ENCODE measurements at places on chromosomes 7 and 10. TPM values are rescaled to one million over a fixed set of nuclear protein-coding genes. Genes with fewer than 3 reads are reported as not detected.

GRCh38 chr7:156496363-156496769 is 144.2 kb upstream of the RNF32 start:
- no peak overlapping the region for H3K27ac ChIP-seq
- no peak for DNase-seq
- no peaks in the 10 kb centered on the region for H3K27me3 ChIP-seq
- H3K36me3 ChIP-seq = no peaks in the 10 kb centered on the region
- H3K4me3 ChIP-seq = no peak overlapping the region

GRCh38 chr10:28137907-28138880 is 139.3 kb upstream of the ODAD2 start:
- peak; percentile 84 for DNase-seq
- peaks cover 14% of the 10 kb centered on the region for H3K4me1 ChIP-seq
- H3K4me3 ChIP-seq = no peak overlapping the region
- H3K27me3 ChIP-seq = no peaks in the 10 kb centered on the region

DNA sequence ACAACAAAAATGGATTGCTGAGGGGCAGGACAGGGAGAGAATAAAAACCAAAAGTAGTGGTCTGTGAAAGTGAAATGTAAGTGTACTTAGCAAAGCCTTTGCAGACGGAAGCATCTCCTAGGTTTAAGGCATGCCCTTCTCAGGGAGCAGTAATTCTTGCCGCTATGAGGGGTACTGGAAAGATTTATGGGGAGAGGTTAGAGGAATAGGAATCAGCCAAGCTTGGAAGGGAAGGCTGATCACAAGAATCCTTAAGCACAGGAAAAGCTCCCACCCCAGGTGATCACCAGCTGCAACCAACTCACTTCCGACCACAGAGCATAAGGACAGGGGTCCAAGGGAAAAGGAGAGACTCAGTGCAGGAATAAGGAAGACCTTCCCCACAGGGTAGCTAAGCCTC is 10.3 kb downstream of the GFRA1 start:
- no peak overlapping the region for H3K4me3 ChIP-seq
- H3K27me3 ChIP-seq = no peaks in the 10 kb centered on the region
- DNase-seq = no peak
- no peaks in the 10 kb centered on the region for H3K36me3 ChIP-seq
- no peaks in the 10 kb centered on the region for H3K4me1 ChIP-seq
- H3K27ac ChIP-seq = no peak overlapping the region

DNA sequence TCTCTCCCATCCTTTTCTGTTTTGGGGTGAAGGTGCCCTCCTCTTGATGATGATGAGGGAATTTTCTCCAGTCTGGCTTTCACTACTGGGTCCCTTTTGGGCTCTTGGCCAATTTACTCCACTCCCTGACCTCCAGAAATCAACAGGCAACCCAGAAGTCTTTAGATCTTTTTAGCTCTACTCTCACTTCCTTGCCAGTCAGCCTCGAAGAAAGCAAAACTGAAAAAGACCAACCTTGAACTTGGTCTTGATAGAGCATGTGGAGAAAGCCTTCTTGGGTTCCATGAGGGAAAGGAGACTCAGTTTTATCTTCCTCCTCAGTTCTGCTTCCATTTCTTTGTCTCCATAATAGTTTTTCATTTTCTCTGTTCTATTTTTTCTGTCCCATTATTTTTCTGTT is 91.4 kb upstream of the NPVF start:
- H3K4me1 ChIP-seq = no peaks in the 10 kb centered on the region
- H3K27ac ChIP-seq = no peak overlapping the region
- DNase-seq = no peak
- no peaks in the 10 kb centered on the region for H3K36me3 ChIP-seq
- H3K4me3 ChIP-seq = no peak overlapping the region

GRCh38 chr7:132145466-132145865 is 430.8 kb downstream of the PLXNA4 start:
- H3K4me1 ChIP-seq = peaks cover 8% of the 10 kb centered on the region
- no peak overlapping the region for H3K4me3 ChIP-seq
- no peaks in the 10 kb centered on the region for H3K36me3 ChIP-seq

DNA sequence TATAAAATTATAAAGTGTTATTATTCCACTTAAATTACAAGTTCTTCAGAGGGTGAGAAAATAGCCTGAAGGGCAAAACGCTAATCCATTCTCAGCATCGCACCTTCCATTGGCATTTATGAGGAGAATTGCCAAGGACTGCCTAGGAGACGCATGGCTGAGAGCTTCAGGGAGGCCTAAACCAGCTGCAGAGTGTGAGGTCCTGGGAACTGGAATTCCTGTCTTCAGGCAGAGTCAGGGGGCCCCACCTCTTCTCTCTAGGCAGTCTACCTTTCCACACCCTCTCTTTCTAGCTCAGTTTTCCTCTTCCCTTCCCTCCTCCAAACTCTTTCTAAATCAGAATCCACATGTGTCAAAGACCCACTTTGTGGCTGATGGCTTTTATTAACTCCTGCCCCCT is 35.3 kb downstream of the LRRC72 start:
- H3K4me3 ChIP-seq = no peak overlapping the region
- H3K4me1 ChIP-seq = no peaks in the 10 kb centered on the region
- no peaks in the 10 kb centered on the region for H3K27me3 ChIP-seq
- H3K27ac ChIP-seq = no peak overlapping the region

GRCh38 chr10:72886621-72887020 is 6.9 kb upstream of the OIT3 start:
- no peak overlapping the region for H3K27ac ChIP-seq
- peaks cover 7% of the 10 kb centered on the region for H3K4me1 ChIP-seq

NEBL gene
- total RNA-seq = 3.7 TPM

DNA sequence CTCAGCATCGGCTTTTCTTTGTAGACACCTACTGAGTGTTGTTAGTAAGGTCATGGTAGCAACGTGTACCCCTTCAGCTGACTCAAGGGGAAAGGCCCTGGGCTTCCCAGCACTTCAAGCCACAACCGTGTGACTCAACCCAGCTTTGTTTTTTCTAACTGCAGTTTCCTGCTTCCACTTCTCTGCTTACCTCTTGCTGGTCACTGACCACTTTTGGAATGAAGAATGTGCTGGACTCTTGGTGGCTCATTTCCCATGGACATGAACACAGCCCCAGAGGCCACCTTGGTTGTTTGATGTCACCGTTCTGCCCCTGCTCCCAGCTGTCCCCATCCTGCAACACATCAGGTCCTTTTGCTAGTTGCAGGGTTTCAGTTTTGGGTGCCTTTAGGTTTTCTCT is 69.5 kb upstream of the ZNF438 start:
- H3K36me3 ChIP-seq = no peaks in the 10 kb centered on the region
- H3K27me3 ChIP-seq = no peaks in the 10 kb centered on the region
- H3K27ac ChIP-seq = peak overlapping the region; percentile 77
- DNase-seq = peak; percentile 92
- H3K4me3 ChIP-seq = no peak overlapping the region

ANAPC16 gene
- total RNA-seq = 44.2 TPM

DNA sequence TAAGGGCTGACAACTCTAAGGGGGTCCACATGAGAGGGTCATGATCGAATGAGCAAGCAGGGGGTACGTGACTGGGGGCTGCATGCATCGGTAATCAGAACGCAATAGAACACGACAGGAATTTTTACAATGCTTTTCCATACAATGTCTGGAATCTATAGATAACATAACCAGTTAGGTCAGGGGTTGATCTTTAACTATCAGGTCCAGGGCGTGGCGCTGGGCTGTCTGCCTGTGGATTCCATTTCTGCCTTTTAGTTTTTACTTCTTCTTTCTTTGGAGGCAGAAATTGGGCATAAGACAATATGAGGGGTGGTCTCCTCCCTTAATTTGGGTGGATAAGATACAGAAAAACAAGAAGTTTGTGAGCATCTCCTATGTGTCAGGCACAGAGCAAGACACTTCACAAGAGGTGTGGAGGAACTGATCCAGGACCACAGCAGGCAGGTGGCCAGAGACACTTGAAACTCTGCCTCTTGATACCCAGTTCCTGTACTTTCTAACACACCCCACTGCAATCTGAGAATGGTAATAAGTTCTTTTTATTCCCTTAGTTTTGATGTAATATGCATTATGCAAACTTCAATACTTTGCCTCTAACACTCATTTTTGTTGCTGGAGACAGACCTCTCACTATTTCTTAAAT is 18.0 kb upstream of the MRLN start:
- no peak overlapping the region for H3K27ac ChIP-seq
- H3K4me1 ChIP-seq = no peaks in the 10 kb centered on the region
- no peak overlapping the region for H3K4me3 ChIP-seq
- no peaks in the 10 kb centered on the region for H3K36me3 ChIP-seq

- no peak for DNase-seq
- H3K4me3 ChIP-seq = no peak overlapping the region
- H3K4me1 ChIP-seq = peaks cover 4% of the 10 kb centered on the region
- no peak overlapping the region for H3K27ac ChIP-seq
Measured at GRCh38 chr10:3836222-3836820, 51.3 kb upstream of the KLF6 start.

DNA sequence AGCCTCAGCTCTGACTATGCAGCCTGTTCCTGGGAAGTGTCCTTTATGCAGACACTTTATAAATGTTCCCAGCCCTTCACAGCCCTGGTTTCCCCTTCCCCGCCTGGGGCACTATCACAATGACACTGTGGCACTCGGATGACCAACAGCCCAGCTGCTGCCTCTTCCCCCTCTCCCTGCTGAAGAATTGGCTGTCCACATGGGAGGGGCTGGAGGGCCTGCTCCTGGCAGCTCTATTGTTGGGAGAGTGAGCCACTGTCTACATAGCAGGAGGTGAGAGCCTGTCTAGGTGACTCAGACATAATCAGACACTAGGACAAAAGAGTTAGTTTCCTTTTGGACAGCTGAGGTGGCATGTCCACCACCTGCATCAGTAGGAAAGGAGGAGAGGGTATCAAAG is 437.5 kb downstream of the PLXNA4 start:
- DNase-seq = peak; percentile 64
- H3K36me3 ChIP-seq = peaks cover 2% of the 10 kb centered on the region
- no peak overlapping the region for H3K27ac ChIP-seq
- H3K4me1 ChIP-seq = peaks cover 20% of the 10 kb centered on the region
- no peaks in the 10 kb centered on the region for H3K27me3 ChIP-seq

DNA sequence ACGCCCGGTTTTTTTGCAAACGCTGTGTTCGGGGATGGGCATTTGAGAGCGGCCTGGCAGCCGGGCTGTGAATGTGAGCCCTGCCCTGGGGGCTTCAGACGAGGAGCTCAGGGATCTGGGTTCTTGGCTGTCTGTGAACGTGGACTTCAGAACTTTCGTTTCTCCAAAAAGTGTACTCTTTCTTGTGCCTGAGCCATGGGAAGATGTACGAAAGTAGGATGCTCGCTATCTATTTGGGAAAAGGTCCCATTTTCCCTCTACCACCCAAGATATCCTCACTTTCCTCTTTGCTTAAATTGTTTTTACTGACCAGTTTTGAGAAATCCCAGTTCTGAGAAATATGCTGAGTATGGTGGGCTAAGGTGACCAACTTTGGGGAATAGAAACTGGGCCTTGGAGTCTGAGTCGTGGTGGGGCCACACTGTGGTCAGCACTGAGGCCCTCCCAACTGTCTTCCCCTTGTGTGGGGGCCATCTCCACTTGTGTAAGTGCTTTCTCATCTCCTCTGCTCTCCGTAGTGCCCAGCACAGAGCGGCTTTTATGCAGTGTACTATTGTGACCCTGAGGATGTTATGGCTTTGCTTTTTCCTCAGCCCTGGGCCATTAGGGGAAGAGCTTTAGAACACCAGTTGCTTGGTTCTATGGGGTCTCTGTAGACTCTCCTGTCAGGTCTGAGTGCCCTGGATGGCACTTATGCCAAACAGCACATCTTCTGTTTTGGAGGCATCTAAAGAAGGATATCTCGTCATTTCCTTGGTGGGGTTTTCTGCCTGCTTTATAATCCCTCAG is 918 bp downstream of the DBNL start:
- peaks cover 14% of the 10 kb centered on the region for H3K36me3 ChIP-seq
- peak overlapping the region; percentile 75 for H3K4me3 ChIP-seq
- peaks cover 15% of the 10 kb centered on the region for H3K4me1 ChIP-seq
- H3K27ac ChIP-seq = peak overlapping the region; percentile 64

FAS gene
- 32.6 TPM for total RNA-seq

- H3K36me3 ChIP-seq = no peaks in the 10 kb centered on the region
- no peak overlapping the region for H3K27ac ChIP-seq
- H3K27me3 ChIP-seq = peaks cover 2% of the 10 kb centered on the region
- H3K4me3 ChIP-seq = no peak overlapping the region
- no peak for DNase-seq
Measured at GRCh38 chr10:89566095-89566950, 30.9 kb upstream of the SLC16A12 start.

DNA sequence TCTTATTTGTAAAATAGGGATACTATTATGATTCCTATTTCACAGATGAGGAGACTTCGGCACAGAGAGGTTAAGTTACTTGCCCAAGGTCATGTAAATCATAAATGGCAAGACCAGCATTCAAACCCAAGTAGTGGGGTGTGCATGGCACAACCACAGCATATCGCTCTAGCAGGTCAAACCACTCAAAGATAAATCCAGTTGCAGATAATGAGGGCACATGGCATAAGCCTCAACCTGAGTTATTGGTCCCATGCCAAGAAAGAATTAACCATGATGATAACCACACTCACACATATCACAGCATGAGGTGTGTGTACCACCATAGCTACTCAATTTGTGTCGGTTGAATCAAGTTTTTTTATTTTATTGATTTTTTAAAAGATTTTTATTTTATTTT is 180.5 kb downstream of the CREB5 start:
- H3K4me3 ChIP-seq = no peak overlapping the region
- H3K36me3 ChIP-seq = no peaks in the 10 kb centered on the region
- H3K27me3 ChIP-seq = no peaks in the 10 kb centered on the region
- DNase-seq = no peak
- H3K4me1 ChIP-seq = no peaks in the 10 kb centered on the region

DNA sequence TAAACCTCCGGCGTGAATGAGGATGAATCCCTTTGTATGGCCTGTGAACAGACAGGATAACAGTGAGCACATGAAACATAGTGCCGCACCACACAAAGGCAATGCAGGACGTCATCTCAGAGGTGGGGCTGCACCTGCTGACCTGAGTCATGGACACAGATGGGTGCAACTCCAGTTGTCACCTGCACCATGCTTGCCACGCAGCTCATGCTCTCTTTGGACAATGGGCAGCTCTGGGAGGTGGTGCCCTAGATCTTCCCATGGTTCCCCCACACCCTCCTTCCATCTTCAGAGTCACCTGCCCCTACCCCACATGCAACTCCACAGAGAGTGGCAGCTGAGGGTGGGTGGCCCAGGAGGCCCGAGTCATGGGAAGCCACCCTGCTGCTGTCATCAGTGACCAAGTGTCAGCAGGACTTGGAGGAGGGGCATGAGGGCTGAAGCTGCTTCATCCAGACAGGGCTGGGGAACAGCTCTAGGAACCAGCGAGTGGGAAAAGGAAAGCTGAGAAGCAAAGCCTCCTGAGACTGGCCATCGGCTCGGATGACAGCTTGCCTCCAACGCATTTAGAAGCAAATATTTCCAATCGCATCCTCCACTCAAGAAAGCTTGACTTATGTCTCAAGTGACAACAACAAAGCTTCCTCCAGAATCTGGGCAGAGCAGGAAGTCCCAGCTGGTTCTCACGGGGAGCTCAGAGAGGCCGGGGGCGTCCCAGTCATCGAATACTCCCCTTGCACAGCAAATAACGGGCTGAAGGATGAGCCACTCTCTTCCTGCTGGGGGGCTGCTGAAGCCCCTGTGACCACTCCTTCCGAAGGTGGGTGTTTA is 27.1 kb downstream of the VIPR2 start:
- no peaks in the 10 kb centered on the region for H3K4me1 ChIP-seq
- DNase-seq = no peak
- no peaks in the 10 kb centered on the region for H3K27me3 ChIP-seq
- H3K4me3 ChIP-seq = no peak overlapping the region
- no peaks in the 10 kb centered on the region for H3K36me3 ChIP-seq
- no peak overlapping the region for H3K27ac ChIP-seq

All from astrocyte (in vitro differentiated cells and primary cell).